ENCODE measurements at places on chromosomes 1 and 21. TPM values are rescaled to one million over a fixed set of nuclear protein-coding genes. Genes with fewer than 3 reads are reported as not detected.

- H3K4me1 ChIP-seq: peaks cover 12% of the 10 kb centered on the region
- H3K27ac ChIP-seq: no peak overlapping the region
- peaks cover 75% of the 10 kb centered on the region for H3K36me3 ChIP-seq
- DNase-seq: no peak
- H3K27me3 ChIP-seq: no peaks in the 10 kb centered on the region
Observed at GRCh38 chr1:154586641-154587040, 19.1 kb downstream of the CHRNB2 start.

DNA sequence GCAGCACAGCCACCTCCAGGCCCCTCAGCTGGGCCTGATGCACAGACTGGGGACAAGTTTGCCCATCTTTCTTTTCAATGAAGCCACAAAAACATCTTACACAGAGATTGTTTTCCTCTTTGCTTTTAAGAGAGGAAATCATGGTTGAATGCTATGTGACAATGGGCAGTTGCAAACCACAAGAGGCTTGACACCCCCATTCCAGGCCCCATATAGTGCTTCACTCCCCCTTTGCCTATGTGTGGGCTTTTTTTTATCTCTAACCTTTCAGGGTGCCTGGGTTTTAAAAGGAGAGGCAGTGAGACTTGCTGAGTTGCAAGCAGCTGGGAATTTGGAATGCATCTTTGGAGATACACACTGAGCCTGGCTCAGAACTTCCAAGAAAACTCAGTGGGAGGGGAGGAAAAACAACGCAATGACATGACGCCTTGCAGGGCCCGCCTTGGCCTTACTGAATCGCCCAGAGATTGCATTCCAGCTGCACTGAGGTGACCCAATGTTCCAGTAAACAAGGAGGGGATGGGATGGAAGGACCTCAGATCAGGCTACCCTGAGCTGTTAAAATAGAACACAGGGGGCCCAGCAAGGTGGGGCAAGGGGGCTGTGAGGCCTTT, 145.2 kb upstream of the ZNF648 start:
- no peak overlapping the region for H3K4me3 ChIP-seq
- H3K27me3 ChIP-seq: no peaks in the 10 kb centered on the region
- no peak overlapping the region for H3K27ac ChIP-seq
- no peak for DNase-seq
- H3K36me3 ChIP-seq: no peaks in the 10 kb centered on the region

- no peaks in the 10 kb centered on the region for H3K27me3 ChIP-seq
- no peak overlapping the region for H3K27ac ChIP-seq
- no peak for DNase-seq
- H3K4me3 ChIP-seq: no peak overlapping the region
Observed at GRCh38 chr1:101632548-101633272, 364.0 kb downstream of the OLFM3 start.

- H3K27me3 ChIP-seq: no peaks in the 10 kb centered on the region
- DNase-seq: no peak
- no peak within 1 kb of the TSS for H3K4me3 ChIP-seq
Observed at GRCh38 chr1:178496410-178497135, at the start of gene CLEC20A. Gene CLEC20A, minus strand, starts transcription at chr1:178496964. Its CDS starts 25 bp downstream, at chr1:178496939.

GRCh38 chr21:23215261-23215660, 2217.1 kb downstream of the NCAM2 start:
- no peaks in the 10 kb centered on the region for H3K36me3 ChIP-seq
- H3K27me3 ChIP-seq: no peaks in the 10 kb centered on the region
- no peak overlapping the region for H3K27ac ChIP-seq
- H3K4me3 ChIP-seq: no peak overlapping the region
- DNase-seq: no peak
- no peaks in the 10 kb centered on the region for H3K4me1 ChIP-seq

- DNase-seq: no peak
- H3K27me3 ChIP-seq: no peaks in the 10 kb centered on the region
- peaks cover 10% of the 10 kb centered on the region for H3K4me1 ChIP-seq
- H3K4me3 ChIP-seq: no peak overlapping the region
Observed at GRCh38 chr1:9406111-9406510, 113.4 kb downstream of the SPSB1 start.

Gene LCE2B
- not detected for total RNA-seq

Gene TMEM39B
- 24.3 TPM for total RNA-seq

Gene TGFB2
- total RNA-seq: not detected

Gene ENTREP3
- total RNA-seq: 31.8 TPM

Gene FAM72D
- total RNA-seq: 8.6 TPM

Gene DENND1B
- total RNA-seq: 9.4 TPM

Measured in GM12878 (cell line).